Activated T-cell treated with anti-CD3 and anti-CD28 coated beads for 24 hours (primary cell): ENCODE measurements at places on chromosomes 7 and 10.
A peak's percentile ranks its signal among the peaks of the same experiment; 100 is the strongest.

GRCh38 chr7:57354679-57355338 lies 95.2 kb upstream of the ZNF716 start:
- DNase-seq = no peak

DNA sequence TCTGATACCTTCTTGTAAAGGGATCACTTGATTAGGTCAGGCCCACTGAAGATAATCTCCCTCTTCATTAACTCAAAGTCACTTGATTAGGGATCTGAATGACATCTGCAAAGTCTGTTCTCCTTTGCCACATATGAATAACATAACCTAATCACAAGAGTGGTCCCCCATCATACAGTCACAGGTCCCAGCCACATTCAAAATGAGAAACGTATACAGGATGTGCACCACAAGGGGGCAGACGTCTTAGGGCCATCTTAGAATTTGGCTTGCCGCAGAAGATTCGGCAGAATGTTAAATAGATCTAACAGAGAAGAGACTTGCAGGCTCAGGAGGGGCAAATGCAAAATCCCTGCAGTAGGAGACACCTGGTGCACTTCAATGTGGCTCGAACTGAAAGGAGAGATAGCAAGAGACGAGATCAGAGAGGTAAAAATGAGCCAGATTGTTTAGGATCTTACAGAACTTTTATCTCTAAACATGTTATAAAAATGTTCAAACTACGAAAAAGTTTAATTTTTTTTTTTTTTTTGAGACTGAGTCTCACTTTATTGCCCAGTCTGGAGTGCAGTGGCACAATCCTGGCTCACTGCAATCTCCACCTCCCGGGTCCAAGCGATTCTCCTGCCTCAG lies 10.4 kb upstream of the SMC3 start:
- peak; percentile 65 for DNase-seq

GRCh38 chr10:92027141-92027540 lies 103.6 kb downstream of the BTAF1 start:
- no peak for DNase-seq

DNA sequence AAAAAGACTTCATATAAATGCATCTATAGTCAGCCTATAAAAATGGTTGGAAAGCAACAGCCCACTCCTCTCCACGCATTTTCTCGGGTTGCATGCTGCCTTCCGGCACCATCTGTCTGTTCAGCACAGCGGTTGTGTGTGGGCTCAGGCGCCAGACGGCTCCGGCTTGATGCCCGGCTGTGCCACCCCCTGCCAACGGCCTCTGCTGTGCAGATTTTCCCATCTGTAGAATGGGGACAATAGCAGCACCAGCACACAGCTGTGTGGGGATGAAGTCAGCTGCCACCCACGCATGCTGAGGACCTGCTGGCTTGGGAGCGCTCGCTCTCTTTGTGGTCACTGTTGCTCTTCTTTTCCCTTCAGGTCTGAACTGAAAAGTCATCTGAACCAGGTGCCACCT lies 19.5 kb downstream of the PRKAG2 start:
- DNase-seq = no peak

GRCh38 chr7:47685712-47686376 lies 103.9 kb upstream of the TNS3 start:
- DNase-seq = no peak

GRCh38 chr10:118239236-118239630 lies 102.9 kb downstream of the FAM204A start:
- no peak for DNase-seq

DNA sequence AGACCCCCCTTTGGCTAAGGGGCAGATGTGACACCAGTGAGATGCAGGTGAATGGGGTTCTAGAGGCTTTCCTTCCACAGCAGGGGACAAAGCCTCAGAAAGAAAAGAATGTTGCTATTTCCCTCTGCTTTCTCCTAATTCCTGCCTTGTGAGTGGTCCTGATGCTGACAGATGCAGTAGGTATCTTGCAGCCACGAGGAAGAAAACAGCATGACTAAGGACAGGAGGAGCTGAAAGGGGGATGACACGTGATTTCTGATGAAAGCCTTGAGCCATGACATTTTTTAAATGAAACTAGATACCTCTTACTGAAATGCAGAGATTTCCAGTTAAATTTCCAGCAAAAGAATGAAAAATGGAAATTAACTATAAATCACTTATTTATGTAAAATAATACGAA lies 92.4 kb downstream of the C1GALT1 start:
- no peak for DNase-seq

DNA sequence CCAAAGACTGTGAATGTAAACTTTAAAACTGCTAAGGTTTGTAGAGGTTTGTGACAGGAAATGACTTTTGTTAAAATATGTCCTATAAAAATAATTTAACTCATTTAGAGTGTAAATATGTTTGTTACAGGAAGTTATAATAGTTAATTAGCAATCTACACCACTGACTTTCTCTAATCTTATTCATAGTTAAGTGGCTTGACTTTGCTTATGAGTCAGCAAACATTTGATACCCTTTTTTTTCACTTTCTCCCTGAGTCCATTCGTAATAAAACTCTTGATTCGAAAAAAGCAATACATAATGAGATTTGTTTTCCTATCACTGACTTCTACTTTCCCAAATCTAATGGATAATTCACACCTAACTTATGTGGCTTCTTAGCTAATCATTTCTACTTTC lies 317.7 kb upstream of the SEMA3C start:
- DNase-seq = no peak

- no peak for DNase-seq
Observed at GRCh38 chr10:13003759-13004158, 2.2 kb upstream of the CCDC3 start.

GRCh38 chr7:20484356-20484755 lies 131.1 kb upstream of the ABCB5 start:
- no peak for DNase-seq

DNA sequence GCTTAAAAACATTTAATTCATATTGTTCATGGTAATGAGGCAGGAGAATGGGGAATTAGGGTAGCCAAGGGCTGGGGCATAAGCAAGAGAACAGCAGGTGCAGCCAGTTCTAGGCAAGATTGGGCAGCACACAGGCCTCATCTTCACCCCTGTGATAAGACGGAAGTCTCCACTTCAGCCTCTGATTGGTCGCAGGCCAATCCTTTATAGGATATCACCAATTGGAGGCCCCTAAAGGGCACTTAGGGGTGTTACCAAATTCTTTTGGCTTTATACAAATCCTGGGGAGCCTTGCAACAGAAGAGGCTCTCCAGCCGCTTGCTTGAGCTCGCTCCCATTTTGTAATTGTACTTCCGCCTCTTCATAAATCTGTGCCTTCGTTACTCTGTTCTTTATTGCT lies 231.1 kb downstream of the REEP3 start:
- no peak for DNase-seq

- DNase-seq = no peak
Observed at GRCh38 chr10:17024461-17024860, 105.2 kb downstream of the CUBN start.

- DNase-seq = no peak
Observed at GRCh38 chr10:73786512-73786885, 1.1 kb downstream of the ZSWIM8 start.

GRCh38 chr10:89887830-89888229 lies 186.4 kb downstream of the KIF20B start:
- no peak for DNase-seq

DNA sequence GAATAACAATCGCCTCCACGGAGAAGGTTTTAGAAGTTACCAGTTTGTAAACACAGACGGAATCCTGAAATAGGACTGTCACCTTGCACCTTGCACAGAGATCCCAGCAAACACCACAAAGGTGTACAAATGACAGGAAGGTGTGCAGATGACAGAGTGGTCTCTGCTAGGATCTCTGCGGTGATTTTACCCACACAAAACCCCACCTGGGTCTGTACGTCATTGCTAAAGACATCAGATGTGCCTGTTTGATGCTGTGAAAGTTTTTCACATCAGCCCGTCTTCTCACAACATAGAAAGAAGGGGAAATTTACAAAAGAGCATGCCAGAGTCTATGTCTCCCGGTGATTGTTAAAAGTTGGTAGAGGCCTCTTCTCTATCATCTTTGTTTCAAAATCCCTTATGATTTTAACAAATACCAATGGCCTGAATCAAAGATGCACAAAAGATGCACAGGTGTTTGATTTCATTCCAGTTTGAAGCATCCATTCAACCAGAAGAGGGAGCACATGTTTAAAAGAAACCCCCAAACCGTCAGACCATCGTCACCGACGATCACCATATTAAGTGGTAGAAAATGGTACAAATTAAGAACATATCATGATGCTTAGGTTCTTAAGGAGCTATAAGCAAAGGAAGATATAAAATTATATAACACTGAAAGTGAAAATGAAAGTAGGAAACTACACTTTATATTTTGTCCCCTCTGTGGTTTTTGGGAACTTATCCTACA lies 576.5 kb downstream of the PTPRN2 start:
- no peak for DNase-seq

DNA sequence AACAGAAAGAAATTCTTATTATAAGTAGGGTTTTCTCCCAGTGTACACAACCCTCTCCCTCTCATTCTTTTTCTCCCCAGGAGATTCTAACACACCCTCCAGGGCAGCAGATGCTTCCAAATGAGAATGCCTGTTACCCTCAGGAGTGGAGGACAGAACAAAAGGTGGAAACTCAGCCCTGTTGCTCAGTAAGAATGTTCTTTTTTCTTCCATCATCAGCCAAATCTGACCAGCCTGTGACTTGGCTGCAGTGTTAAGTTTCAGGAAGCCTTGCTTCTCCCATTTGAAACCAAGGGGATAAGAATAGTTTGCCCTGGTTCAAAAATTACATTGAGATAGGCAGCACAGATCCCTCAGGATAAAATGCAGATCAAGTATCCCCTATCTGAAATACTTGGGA lies 77.5 kb upstream of the EEPD1 start:
- no peak for DNase-seq

GRCh38 chr10:1600861-1601260 lies 136.5 kb downstream of the ADARB2 start:
- no peak for DNase-seq

DNA sequence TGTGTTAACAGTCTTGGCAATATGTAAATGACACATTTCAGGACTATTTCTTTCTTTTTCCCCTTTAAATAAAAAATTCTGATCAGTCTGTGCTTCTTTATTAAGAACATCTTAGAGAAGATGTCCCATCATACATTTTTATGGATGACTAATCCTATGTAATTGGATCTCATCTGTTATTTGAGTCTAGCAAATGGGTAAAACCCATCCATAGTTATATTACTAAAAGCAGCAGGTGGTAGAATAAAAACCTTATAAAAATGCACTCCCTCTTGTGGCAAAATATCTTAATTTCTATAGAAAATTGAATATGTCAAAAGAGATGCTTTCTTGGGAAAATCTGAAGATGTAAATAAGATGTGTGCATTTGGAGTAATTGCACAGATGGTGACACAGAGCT lies 35.3 kb downstream of the TRRAP start:
- no peak for DNase-seq

GRCh38 chr10:230758-231157 lies 95.5 kb downstream of the ZMYND11 start:
- no peak for DNase-seq

- no peak for DNase-seq
Observed at GRCh38 chr7:41147606-41148485, 555.0 kb downstream of the INHBA start.

DNA sequence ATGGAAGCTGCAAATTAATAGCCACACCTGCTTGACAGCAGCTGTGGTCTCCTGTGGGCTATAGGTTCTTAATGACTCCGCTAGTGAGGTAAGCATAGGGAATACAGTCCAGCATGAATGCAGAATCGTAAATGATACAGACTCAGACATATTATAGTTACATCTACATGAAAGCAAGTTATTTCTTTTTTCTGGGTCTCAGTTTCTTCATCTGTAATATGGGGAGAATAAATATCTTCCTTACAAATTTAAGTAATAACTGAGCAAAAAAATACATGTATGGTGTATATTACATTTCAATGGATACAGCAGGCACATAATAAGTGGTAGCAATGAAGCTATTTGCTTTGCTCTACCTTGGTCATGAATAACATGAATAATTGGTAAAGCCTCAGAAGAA lies 245.9 kb upstream of the RHOBTB1 start:
- no peak for DNase-seq

- no peak for DNase-seq
Observed at GRCh38 chr7:117034851-117035464, 81.7 kb downstream of the ST7 start.

GRCh38 chr10:125700355-125700911 lies 17.5 kb upstream of the TEX36 start:
- DNase-seq = no peak

- no peak for DNase-seq
Observed at GRCh38 chr10:34489973-34490745, 324.9 kb downstream of the PARD3 start.

DNA sequence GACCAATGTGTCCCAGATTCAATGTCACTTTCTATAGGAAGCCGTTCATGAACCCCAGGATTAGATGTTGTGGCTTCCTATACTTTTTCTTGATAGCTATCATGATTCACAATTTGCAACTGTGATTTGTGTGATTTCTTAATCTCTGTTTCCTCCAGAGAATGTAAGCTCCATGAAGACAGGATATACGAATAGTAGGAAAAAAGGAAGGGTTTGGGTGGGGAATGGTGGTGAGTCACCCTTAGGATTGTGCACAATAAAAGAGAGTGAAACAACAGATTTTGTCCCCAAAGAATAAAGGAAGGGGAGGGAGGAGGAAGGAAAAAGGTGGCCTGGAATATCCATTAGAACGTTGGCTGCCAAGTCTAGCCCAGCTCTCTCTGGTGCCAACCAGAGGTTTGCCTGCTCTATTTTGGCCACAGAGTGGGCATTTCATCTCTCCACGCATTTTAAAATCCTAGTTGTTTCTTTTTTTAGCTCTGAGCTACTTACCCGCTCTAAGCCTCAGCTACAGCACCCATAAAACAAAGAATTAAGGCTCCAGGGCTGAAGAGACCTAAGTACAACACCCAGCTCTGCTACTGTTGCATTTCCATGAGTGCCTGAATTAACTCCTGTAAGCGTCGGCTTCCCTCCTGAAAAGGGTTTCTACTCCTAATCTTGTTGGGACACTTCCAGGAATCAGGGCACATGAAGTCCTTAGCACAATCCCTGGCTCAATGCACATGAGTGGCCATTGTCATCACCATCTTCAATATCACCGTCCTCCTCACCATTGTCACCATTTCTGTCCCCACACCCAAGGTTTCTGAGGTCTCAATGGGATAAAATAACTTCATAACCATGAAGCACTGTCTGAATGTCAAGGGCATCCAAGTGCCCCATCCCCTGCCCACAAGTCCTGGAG lies 3.5 kb downstream of the HK1 start:
- no peak for DNase-seq

DNA sequence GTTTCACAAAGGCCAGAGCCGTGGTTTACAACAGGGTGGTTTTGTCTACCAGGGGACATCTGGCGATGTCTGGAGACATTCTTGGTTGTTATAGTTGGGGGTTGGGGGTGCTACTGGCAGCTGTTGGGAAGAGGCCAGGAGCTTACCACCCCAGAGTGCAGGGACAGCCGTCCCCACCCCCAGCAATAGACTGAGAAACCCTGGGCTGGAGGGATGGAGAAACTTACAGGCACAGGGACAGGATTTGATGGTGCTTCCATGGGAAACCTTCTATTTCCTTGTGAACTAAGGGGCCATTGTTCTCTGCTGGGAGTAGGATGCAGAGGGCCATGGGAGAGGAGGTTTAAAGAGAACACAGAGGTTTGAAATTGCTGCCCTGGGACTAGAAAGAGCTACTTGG lies 10.9 kb downstream of the ADCK2 start:
- no peak for DNase-seq

- DNase-seq = no peak
Observed at GRCh38 chr7:152158801-152159587, 133.5 kb downstream of the GALNT11 start.

GRCh38 chr7:140883378-140883777 lies 41.4 kb downstream of the BRAF start:
- DNase-seq = no peak

- DNase-seq = no peak
Observed at GRCh38 chr7:26853788-26854393, 10.5 kb downstream of the SKAP2 start.
